ENCODE measurements at places on chromosomes 1 and 21.

DNA sequence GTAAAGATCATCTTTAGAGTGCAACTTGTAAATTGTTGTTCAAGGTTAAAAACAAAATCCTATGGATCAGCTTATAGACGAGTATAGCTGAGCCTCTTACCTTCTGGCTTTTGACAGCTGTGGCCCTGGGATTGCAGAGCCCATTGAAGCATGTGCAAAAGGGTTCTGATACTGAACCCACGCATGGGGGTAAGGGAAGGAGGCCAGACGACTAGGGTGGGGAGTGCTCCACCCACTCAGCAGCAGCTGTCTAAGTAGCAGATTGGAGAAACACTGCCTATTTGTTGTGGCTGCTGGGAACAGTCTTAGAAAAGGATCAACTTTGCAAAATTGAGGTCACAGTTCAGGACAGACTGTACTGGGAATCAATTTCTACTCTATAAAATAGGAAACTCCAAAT is 16.1 kb downstream of the CD101 start:
- DNase-seq, result no peak

DNA sequence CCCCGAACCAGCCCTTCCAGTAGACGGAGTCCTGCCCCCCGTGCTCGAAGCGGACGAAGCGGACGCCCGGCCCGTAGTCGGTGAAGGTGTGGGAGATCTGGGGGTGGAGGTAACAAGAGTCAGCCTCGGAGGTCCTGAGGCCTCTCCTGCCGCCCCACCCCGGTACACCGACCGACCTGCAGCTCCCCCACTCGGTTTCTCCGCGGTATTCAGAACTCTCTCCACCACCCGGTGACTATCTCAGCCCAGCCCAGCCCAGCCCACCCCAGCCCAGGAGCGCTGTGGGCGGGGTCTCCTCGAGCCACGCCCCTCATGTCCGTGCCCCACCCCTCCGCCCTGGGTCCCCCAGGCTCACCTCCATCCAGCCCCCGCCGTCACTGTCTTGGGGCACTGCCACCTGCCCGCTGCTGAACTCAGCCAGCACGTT is 5.5 kb downstream of the FBXO2 start:
- DNase-seq, result no peak

- DNase-seq, result peak; percentile 52
These were observed 9.5 kb upstream of the TMEM39B start for GRCh38 chr1:32063261-32063681.

DNA sequence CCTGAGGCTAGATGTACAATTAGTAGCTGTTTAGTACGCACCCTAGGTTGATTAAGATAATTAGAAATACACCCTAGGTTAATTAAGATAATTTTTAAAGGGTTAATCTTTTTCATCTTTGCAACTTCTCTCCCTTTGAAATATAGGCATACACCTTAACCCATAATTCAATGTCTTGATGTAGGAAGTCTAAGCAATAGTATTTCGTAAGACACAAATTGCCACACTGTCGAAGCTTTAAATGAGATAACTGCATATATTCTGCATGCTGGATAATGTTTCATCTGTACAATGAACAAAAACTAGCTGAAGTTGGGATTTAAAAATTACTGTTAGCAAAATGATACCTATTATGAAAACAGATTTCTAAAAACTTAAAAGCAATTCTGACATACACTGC is 122.9 kb downstream of the EVI5 start:
- DNase-seq, result no peak

GRCh38 chr1:95093296-95093695 is 20.5 kb upstream of the ALG14 start:
- no peak for DNase-seq

DNA sequence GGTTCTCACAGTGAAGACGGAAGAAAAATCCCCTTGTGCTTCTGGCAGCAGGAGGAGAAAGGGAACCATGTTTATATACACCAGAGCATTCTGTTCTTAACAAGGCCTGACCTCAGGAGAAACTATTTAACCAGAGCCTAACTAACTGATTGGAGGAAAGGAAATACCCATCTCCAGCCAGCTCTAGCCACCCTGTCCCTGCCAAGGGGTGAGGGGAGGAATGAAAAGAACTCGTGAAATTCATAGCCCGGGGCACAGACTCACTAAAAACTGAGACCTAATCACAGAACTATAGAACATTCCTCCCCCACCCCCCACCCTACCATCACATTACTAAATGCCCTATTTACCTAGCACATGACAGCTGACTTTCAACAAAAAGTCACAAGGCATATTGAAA is 65.0 kb downstream of the KCNH1 start:
- DNase-seq, result no peak
